ENCODE measurements at places on chromosomes 3 and 15.
A peak's percentile ranks its signal among the peaks of the same experiment; 100 is the strongest.

GRCh38 chr15:61115241-61115640, 113.9 kb downstream of the RORA start:
- no peak for DNase-seq

GRCh38 chr15:40322531-40323238, 807 bp upstream of the INAFM2 start:
- DNase-seq = no peak

DNA sequence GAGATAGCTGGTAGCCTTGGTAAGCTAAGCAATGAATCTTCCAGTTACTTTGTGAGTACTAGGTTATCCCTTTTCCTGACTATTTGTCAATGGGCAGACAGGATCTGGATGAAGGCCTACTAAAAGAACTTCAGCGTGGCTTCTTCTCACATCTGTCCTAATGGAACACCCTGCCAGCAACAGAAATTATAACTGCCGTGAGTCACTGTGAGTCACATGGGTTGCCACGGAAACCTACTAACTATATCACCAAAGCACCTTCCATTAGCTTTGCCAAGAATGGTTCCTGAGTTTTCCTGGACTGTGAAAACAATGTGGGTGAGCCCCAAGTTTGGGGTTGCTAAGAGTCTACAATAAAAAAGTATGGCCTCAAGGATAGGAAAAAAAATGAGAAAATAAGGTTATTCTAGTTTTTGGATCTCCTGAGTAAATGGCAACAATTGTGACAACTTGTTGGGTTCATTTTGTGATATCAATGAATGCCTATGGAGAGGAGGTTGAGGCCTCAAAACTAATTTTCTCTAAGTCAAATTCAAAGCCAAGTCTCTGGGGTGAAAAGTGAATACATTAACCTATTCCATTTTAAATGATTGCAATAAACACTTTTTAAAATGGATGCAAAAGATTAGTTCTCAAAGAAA, 195.1 kb upstream of the ICE2 start:
- DNase-seq = peak; percentile 68

DNA sequence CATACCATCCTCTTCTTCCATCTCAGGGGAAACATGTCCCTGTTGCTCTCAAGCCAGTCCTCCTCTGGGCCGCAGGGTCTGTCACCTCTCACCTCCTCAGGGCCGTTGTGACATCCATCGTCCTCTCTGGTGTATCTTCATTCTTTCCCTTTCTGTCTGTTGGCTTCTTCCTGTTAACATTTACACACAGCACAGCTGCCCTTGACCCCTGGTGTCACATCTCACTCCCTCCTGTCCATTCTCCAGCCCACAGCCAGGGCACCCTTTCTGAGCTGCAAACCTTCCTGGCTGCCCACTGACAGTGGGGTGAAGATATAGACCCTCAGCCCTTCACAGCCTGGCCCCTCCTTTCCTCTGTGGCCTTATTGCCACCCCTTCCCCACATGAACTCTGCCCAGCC, 79.6 kb upstream of the ADAMTSL3 start:
- DNase-seq = no peak

GRCh38 chr15:64535460-64536243, 75.3 kb downstream of the ZNF609 start:
- no peak for DNase-seq

GRCh38 chr3:121592856-121593702, at the start of gene FBXO40:
TSS of gene FBXO40 (plus strand) at chr3:121593379. CDS start at chr3:121620576, 27,197 bp downstream.
- no peak for DNase-seq

- DNase-seq = no peak
Measured at GRCh38 chr15:74653426-74654102, 37.9 kb downstream of the CLK3 start.

DNA sequence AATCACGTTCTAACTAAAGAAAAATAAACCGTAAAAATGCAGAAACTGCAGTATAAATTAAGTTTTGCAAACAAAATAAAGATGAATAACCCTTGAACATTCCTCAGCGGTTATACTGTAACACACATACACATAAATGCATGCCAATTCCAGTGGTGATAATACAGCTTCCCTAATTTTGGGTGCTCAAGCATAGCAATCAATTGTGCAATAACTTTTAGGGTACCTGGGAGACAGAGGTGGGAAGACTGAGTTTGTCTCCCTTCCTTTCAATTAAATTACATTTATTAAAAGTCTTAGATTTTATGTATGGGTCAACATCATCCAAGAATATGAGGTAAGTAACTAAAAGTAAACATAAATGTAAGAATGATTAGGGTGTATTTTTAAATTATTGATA, 71.8 kb downstream of the SETD2 start:
- DNase-seq = no peak

- no peak for DNase-seq
Measured at GRCh38 chr3:149010504-149010951, 19.2 kb downstream of the GYG1 start.

- DNase-seq = no peak
Measured at GRCh38 chr3:14129296-14129695, 4.4 kb downstream of the TMEM43 start.
